A549 treated with GW870086 at 1 μM for 4 hours (cell line): ENCODE measurements at places on chromosomes 2 and 18. TPM values are rescaled to one million over a fixed set of nuclear protein-coding genes. Genes with fewer than 3 reads are reported as not detected.

The TUBA3E gene
- total RNA-seq: 0.29 to 0.83 TPM (median 0.62 TPM) in 5 replicates

The RESP18 gene
- total RNA-seq: not detected in 5 replicates

The SCG2 gene
- 0.82 to 1.4 TPM (median 0.99 TPM) in 5 replicates for total RNA-seq

The CHST9 gene
- 0.03 TPM in 1 of 5 replicates, not detected in the others for total RNA-seq

The POTEF gene
- total RNA-seq: not detected in 5 replicates

The HDAC4 gene
- 6.6 to 12.1 TPM (median 8.0 TPM) in 5 replicates for total RNA-seq

The DNPEP gene
- total RNA-seq: 54.9 to 67.6 TPM (median 60.7 TPM) in 5 replicates

The NEDD4L gene
- total RNA-seq: 26.2 to 32.2 TPM (median 29.0 TPM) in 5 replicates

The EFEMP1 gene
- total RNA-seq: 28.4 to 50.0 TPM (median 45.7 TPM) in 5 replicates

The PAX3 gene
- total RNA-seq: not detected in 5 replicates

The IL1RN gene
- 0.10 to 0.62 TPM (median 0.53 TPM) in 5 replicates for total RNA-seq

The EVA1A gene
- total RNA-seq: 9.1 to 11.8 TPM (median 10.9 TPM) in 5 replicates

The SAG gene
- 0.02 TPM in 1 of 5 replicates, not detected in the others for total RNA-seq

The SDC1 gene
- 161 to 208 TPM (median 194 TPM) in 5 replicates for total RNA-seq

The TMEM178A gene
- 0.15 to 0.29 TPM (median 0.28 TPM) in 3 of 5 replicates, not detected in the others for total RNA-seq

The STPG4 gene
- not detected in 5 replicates for total RNA-seq

The MRPS5 gene
- 70.1 to 77.3 TPM (median 74.0 TPM) in 5 replicates for total RNA-seq

The GPR45 gene
- total RNA-seq: not detected in 5 replicates
